NCI-H2227 treated with DMSO at 0.1 percent for 48 hours (cell line): ENCODE measurements at places on chromosomes 13 and 19.
A peak's percentile ranks its signal among the peaks of the same experiment; 100 is the strongest.

DNA sequence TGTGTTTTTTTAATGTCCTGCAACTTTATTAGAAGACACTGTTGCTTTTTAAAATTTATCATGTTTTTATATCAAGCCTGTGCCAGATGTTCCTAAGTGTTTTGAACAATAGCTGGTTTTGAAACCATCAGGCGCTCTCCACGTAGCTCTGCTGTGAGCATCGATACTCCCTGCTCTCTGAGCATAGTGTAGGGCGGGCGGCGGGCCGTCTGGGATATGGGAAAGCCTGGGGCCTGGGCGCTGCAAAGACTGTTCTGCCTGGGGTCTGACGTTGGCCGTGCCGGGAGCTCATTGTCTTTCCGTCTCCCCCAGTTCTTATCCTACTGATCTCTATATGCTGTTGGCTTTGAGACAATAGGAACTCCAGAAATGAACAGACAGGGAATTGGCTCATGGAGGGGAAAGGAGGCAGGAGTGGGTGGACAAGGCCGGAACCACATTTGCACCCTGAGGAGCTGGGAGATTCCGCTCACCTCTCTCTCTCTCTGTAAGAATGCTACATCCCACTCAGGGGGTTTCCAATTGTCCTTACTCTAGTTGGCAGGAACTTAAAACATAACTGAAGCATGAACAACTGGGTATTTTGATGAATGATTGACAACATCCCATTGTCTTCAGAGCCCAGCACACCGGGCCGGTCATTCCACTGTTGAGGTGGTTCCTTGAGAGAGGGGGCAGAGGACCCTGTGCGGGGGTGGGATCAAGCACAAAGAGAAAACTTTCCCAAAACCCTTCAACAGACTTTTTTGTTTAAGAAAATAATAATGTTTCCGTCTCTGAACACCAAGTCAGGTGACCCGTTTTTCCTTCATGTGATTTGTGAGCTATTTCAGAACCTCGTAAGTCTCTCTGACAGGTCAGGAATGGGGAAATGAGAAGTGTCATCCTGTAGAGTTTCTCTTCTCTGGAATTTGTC, 64.7 kb downstream of the COL4A2 start:
- DNase-seq: no peak

DNA sequence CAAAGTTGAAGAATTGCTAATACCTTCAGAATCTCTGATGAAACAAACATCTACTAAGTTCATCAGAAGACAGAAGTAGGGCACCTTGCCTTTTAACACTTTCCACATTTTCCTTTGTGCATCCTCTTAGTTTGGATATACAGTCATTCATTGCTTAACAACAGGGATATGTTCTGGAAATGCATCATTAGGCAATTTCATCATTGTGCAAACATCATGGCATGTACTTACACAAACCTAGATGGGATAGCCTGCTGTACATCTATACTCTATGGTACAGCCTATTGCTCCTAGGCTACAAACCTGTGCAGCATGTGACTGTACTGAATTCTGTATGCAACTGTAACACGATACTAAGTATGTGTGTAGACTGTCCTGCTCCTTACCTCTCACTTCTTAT, 169.8 kb downstream of the SUCLA2 start:
- no peak for DNase-seq

DNA sequence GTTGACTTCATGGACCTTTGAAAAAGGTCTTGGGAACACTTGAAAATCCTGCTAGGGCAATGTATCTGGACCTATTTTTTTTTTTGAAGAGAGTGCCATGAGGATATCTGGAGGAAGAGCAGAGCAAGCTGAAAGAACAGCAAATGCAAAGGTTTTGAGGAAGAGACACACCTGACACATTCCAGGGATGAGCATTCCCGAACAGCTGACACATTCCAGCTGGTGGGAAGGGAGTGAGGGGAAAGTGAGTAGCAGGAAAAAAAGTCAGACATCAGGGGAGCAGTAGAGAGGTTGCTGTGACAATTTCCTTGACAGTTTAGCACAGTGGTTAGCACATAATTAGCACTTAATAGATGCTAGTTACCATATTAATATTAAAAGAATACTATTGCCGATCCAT, 14.7 kb downstream of the DGKH start:
- no peak for DNase-seq

DNA sequence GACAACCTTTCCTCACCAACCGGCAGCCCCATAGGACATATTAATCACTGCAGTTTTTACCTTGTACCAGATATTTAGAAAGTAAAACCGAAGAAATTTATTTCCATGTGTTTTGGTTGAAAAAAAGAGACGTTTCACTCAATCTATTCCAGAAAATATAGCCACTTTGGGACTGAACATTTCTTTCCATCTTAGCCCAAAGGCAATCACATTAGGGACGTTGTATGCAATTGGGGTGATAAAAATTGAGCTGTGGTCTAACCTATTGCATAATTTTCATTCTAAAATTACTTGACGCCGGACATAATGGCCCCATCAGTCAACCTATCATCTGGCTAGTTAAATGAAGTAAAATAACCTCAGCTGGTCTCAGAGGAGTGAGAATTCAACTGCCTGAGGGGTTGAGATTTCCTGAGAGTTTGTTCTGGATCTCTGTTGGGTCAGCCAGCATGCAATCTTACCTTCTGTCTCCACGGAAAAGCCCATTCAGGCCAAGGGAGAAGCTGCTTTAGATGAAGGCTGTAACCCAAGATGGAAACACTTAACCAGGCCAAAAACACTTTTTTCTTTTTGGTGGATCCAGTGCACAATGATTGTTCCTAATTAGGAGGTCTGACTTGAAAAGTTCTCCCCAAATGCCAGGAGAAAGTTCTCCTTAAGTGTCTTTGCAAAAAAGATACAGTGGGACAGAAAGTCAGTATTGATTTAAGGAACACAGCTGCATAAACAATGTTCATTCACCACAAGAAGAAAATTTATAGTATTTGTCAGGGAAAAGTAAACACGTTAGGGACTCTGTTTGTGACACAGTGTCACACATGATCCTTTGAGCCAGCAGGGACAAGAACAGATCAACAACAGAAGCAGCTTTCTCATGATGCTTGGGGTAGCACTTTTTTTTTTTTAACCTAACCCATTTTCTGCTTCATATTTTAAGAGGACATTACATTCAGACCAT, 34.1 kb downstream of the DLEU7 start:
- DNase-seq: no peak

DNA sequence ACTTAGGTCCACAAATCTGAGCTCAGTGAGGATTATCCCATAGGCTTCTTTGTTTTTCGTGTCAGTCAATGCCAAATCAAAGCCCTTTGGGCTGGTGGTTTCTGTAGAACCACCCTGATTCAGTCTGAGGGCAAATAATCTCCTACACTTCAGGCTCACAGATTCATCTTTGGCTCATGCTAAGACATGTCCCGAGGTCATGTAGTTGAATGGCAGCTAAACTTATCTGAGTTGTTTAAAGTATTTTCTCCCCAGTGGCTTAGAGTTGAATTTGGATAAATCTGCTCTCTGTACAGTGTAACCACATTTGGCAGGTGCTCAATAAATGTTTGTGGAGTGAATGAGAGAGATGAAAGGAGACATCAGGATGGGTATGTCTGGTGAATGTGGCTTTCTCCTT, 13.1 kb upstream of the SLC25A42 start:
- no peak for DNase-seq

DNA sequence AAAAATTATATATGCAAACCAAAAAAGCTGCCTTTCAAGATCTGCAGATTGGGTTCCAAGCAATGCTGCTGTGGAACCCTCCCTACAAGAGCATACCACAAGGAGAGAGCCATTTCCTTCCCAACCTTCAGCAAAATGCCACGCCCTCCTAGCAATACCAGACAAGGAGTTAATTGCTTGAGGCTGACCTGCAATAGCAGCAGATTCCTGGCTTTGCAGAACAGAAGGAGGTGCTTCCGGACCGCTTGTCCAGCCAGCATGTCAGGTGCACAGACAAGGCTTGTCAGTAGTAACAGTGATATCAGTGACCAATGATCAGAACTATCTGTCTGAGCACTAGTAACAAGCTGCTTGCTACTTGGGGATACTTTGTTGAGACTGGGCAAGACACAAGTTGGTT, 301.6 kb downstream of the FGF14 start:
- no peak for DNase-seq

DNA sequence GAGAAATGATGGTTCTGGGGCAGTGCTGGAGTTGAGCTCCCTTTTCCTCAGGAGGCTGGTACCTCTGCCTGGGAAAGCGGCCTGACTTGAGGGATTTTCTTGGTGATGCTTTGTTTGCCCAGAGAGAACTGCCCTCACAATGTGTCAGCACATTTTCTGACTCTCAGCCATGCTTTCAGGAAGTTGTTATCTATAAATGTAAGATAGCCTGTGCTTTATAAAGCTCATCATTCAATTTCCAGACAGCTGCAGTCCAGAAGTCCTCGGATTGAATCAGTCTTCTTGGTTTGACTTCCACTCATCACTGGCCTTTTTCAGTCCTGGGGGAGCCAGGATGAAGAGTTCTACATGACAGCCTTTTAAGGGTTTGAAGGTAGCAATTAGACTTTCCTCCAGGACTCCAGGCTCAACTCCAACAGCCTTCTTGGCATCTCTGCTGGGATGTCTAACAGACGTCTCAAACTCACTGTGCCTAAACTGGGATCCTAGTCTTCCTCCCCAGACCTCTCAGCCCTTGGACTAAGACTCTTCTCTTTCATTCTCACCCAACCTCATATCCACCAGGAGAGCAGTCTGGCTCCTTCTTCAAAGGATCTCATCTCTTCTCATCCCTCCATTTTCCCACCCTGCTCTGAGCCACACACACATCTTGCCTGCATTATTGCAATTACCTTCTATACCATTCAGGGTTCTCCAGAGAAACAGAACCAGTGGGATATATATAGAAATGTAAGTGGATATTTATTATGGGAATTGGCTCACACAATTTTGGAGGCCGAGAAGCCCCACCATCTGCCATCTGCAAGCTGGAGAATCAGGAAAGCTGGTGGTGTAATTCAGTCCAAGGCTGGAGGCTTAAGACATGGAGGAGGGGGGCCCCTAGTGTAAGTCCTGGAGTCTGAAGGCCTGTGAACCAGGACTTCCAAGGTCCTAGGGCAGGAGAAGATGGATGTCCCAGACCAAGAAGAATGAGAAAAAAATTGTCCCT, 13.1 kb downstream of the ERICH6B start:
- no peak for DNase-seq

DNA sequence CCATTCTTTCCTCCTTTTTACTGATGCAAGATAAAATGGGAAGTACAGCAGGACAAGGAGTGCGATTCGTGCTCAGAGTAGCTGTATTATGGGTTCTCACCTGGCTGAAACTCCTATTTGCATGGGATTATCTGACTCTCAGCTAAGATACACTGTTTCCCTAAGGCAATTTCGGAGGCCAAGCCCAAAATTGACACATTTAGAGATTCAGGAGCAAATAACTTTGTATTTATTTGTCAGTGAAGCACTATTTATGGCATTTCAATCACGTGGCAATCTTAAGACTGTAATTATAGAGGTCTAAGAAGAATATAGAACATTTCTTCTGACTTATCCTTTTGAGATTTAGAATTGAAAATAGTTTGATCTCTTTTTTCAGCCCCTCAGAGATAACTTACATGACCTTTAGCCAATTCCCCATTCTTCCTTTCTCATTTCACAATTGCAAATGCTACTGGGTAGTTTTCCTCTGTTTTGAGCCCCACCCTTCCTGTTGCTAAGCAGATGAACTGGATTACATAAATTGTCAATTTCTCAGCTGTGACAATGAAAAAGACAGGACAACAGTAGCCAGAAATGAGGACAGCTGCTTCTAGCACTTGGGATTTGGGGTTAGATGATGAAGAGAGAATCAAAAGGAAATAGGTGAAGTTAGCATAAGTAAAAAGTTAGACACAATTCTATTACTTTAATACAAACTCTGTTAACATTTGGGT, 122.7 kb upstream of the FRY start:
- no peak for DNase-seq

- no peak for DNase-seq
These were observed 165.2 kb downstream of the TDRD3 start for GRCh38 chr13:60562096-60562780.

DNA sequence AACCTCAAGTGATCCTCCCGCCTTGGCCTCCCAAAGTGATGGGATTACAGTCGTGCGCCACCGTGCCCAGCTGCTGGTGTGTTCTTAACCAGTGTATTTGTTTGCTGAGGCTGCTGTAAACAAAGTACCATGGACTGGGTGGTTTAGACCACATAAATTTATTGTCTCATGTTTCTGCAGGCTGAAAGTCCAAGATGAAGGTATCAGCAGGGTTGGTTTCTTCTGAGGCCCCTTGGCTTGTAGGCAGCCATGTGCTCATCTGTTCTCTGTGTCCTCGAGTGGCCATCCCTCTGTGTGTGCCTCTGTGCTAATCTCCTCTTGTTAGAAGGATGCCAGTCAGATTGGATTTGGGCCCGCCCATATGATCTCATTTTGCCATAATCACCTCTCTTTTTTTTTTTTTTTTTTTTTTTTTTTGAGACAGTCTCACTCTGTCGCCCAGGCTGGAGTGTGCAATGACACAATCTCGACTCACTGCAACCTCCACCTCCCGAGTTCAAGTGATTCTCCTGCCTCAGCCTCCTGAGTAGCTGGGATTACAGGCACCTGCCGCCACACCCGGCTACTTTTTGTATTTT, 31.8 kb downstream of the PEX11G start:
- no peak for DNase-seq

DNA sequence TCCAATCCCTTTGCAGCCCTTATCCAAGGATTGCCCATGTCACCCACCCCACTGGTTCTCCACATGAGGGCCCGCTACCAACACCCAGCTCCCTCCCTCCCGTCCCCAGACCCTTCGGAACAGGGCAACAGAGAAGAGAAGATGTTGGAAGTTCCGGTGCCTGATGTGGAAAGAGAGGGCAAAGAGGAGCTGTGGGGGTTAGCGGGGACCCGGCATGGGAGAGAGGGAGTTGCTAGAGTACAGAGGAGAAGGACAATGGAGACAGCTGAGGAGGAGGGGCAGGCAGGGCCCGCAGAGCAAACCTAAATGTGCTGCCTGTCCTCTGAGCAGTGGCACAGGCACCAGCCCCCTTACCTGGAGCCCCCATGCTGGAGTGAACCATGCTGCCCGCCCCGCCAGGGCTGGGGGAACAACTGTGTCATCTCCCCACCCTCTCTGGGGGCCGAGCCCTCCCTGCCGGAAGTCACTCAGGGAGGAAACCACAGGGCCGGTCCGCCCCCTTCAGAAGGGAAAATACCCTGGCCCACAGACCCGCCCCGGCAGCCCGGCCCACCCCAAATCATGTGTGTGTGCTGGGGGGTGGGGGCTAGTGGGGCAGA, at the start of gene POU2F2:
Gene POU2F2 (minus strand): TSS at position 417 of the 599 bp plus-strand sequence. CDS start 35 bp downstream, at position 382.
- peak; percentile 56 for DNase-seq

- peak; percentile 75 for DNase-seq
These were observed 30.2 kb downstream of the CYP2F1 start for GRCh38 chr19:41144403-41144802.

- DNase-seq: peak; percentile 95
These were observed at the start of gene DLL3 for GRCh38 chr19:39498798-39499642. Gene DLL3 (plus strand): TSS chr19:39498947. CDS start chr19:39498975, 28 bp downstream.

DNA sequence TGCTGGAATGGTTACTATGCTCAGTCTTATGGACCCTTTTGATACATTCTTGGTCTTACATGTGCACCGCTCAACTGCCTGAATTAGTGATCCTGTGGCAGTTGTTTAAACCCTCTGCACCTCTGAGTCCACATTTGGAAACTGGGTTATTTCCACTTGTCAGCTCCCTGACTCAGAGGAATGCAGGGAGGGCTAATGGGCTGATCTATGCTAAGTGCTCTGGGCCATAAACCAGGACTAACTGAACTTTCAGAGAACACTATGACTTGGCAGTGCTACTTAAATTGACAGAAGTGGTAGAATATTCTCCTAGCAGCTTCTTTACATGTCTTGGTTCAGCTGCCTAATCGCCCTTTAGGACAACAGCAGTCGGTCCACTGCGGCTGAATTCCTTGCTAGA, 26.8 kb upstream of the MED4 start:
- DNase-seq: no peak
